ENCODE measurements at places on chromosomes 2 and 18.

- DNase-seq, result no peak
Measured at GRCh38 chr2:64157792-64158191, 13.6 kb upstream of the PELI1 start.

DNA sequence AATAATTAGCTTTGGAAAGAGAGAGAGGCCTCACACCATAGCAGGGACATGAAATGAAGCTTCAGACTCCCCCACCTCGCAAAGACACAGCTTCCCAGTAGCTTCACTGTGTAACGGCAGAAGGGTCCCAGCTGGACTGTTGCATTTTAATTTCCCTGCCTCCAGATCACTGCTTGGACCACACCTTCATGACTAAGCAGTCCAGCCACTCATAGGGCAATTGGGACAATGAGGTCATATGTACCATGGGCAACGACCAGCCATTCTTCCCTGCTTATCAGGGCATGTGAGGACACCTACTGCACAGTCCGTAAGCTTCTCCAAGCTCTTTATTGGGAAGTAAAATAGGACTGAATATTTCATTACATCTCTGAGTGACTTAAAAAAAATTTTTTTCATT lies 183.0 kb downstream of the MREG start:
- DNase-seq, result peak; percentile 54

DNA sequence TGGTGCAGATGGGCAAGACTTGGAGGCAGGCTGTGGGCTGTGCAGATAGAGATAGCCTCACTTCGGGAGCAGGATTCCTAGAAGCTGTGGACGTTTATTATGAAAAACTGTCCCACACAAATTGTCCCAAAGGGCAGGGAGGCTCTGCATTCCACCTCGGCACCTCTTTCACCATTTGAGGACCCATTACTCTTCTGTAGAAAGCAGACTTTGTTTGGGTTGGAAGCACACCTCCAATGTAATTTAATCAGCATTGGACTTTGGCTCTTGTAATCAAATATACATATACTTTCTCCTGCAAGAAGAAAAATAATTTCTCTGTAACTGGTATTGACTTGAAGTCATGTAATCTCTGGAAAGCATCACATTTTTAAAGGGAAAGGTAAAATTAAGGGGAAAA lies 8.5 kb downstream of the ONECUT2 start:
- no peak for DNase-seq

GRCh38 chr2:84830095-84830494 lies 50.8 kb downstream of the TRABD2A start:
- DNase-seq, result peak; percentile 41

DNA sequence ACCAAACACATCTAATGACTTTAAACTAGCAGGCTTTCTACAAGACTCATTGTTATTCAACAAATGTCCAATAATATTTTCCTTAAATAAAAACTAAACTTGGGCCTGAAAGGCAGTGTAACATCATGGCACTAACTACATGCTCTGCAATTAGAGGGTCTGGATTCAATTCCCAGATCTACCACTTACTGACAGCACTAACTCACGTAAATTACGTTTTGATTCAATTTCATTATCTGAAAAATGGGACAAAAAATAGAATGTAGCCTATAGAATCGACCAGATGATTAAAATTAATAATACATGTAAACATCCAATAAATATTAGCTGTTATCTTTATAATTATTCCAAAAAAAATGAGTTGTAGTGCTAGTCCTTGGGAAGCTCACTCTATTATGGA lies 98.0 kb upstream of the DDX18 start:
- no peak for DNase-seq

DNA sequence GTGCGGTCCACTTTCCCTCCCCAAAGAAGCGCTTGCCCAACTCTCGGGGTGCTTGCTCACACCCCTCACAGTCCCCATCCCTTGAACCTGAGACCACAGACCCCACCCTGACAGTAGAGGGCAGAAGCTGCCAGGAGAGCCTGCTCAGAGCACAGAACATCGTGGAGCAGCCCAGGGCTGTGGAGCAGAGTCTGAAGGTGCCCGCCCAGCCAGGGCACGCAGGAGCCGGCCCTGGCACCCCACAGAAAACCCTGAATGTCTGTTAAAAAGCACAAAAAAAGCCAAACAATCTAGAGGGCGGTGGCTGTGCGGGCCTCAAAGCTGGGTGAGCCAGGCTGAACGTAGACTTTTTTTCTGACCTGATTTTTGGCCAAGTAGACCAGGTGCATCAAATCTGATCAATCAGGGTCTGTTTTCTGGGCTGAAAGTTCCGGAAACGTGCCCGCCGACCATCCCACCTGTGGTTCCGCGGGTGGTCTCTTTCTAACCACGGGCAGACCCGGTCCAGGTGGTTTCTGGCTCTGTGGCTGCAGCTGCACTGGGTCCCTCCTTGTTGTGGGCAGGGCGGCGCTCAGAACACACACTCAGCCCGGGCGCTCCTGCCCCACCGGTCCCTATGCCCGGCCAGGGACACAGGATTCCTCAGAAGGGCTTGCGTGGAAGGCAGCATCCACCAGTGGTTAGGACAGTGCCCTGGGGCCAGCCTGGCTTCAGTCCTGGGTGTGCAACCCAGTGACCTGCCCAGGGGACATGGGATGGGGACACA lies 66.3 kb downstream of the SLC66A2 start:
- DNase-seq, result no peak

- peak; percentile 56 for DNase-seq
Measured at GRCh38 chr2:118046634-118047210, 32.9 kb upstream of the CCDC93 start.

DNA sequence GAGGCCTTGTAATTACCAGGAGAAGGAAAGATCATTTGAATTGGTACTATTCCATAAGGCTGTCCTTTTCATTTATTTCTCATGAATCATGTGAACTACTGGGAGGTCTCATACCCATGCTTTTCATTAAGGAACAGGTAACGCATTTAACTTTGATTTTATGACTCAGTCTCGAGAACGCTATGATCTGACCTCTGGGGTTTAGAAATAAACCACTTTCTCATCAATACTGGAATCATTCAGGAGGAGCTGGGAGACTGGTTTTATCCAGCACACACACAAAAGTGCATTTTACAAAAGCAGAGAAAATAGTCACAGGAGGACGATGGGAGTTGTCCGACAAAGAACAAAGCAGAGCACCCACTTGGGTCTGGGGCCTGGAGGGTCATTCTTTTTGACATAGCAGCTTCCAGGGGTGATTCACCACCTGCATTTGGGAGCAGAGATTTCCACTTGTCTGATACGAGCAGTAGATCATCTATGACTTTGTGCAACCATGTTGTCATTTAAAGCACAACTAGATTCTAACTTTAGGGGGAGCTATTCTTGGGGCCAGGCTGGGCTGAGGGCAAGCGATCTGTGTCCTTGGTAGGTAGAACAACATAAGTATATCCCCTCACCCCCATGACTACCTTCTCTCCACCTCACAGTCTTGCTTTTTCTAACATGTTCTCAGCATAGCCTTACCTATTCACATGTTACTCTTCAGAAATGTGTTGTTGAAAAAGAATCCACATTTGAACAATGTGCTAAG lies 95.9 kb upstream of the SCG2 start:
- DNase-seq, result no peak

- DNase-seq, result no peak
Measured at GRCh38 chr18:60895181-60895580, 438.0 kb upstream of the CDH20 start.

DNA sequence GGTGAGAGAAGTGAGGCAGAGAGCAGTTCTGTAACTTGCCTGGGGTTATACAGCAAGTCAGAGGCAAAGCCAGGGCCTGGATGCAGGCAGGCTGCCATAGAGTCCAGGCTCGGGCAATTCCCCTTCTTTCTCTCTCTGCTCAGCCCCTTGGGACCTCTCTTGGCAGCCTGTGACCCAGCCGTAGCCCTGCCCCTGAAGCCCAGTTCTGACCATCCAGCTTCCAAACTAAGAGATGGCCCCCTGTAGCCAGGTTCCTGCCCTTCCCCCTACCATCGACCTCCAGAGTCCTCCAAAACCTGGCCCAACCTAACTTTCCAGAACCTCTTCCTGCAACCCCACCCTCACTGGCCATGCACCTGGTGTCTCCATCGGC lies 201.2 kb downstream of the CTIF start:
- no peak for DNase-seq

GRCh38 chr2:169065422-169065821 lies 3.9 kb upstream of the DHRS9 start:
- no peak for DNase-seq

DNA sequence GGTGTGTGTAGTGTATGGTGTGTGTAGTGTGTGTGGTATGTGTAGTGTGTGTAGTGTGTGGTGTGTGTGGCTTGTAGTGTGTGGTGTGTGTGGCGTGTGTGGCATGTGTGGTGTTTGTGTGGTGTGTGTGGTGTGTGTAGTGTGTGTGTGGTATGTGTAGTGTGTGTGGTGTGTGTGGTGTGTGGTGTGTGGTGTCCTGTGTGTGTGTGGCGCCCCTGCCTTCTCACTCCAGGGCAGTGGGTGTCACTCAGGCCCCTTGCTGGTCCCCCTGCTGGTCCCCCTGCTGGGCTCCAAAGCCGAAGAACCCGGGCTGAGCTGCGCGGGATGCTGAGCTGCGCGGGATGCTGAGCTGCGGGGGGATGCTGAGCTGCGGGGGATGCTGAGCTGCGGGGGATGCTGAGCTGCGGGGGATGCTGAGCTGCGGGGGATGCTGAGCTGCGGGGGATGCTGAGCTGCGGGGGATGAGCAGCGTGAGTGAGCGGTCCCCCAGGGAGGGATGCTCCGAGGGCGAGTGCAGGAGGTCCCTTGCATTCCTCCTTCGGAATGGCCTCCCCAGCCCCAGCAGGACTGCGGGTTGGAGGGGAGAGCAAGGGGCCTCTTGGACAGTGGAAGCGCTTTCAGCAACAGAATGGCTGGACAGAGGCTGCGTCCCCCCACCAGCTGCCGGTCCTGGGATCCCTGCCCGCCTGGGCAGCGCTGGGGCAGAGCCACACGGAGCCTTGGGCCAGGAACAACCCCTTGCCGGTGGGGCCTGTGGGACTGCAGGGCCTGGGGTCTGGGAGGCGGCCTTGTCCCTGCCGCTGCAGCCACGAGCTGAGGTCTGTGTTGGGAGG lies 3.4 kb upstream of the RTP5 start:
- DNase-seq, result no peak

GRCh38 chr2:219352448-219353023 lies 20.0 kb upstream of the RESP18 start:
- peak; percentile 38 for DNase-seq
